Naive B cell (primary cell): ENCODE measurements at places on chromosomes 2 and 18. TPM values are rescaled to one million over a fixed set of nuclear protein-coding genes. Genes with fewer than 3 reads are reported as not detected.

- DNase-seq = no peak
Measured at GRCh38 chr2:194567661-194568017, 1089.4 kb upstream of the SLC39A10 start.

- DNase-seq = no peak
Measured at GRCh38 chr2:56707218-56707617, 523.4 kb downstream of the CCDC85A start.

DNA sequence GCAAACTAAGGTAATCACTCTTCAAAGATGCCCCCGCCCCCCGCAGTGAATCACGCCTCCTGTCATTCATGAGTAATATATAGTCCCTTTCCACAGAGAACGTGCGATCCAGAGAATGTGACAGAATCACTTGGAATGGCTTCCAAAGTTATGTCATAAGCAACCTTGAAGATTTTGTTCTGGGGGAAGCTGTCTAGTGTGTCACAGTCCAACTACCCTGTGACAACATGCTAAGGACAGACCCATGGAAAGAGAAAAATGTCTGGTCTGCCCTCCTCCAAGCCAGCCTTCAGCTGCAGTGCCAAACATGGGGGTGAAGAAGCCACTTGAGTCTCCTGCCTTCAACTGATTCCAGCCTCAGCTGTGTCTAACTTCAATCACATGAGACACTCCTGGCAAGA is 259.1 kb downstream of the SS18 start:
- DNase-seq = no peak

GRCh38 chr18:57771193-57771592 is 31.9 kb downstream of the ATP8B1 start:
- DNase-seq = no peak

DNA sequence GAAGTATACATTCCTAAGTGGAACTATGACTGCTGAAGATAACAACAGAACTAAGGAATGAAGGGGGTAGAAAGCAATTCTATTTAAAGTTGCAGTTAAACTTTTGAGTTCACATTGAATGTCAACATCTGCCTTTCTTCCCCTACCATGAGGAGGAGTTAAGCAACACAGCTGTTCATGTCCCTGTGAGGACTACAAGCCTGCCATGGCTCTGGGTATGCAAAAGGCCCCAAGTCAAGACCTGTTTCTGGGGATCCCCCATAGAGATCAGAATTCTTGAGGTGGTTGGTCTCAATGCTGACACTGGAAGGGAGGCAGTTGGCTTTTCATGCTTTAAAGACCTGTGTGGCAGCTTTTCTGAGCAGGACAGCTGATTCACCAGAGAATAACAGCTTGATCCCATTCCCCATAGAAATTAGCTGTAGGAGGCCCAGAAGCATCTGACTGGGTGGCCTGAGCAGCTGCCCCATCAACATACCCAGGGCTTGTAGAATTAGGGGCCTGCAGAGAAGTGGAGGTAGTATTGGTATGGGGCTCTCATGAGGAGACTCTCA is 131.0 kb downstream of the SETBP1 start:
- DNase-seq = no peak

DNA sequence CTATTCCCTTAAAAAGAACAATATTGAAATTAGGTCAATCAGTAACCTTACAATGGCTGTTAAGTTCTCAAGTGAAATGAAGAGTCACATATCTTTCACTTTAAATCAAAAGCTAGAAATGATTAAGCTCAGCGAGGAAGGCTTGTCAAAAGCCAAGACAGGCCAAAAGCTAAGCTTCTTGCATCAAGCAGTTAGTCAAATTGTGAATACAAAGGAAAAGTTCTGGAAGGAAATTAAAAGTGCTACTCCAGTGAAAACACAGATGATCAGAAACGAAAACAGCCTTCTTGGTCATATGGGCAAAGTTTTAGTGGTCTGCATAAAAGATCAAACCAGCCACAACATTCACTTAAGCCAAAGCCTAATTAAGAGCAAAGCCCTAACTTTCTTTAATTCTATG is 402.6 kb upstream of the ZEB2 start:
- no peak for DNase-seq

DNA sequence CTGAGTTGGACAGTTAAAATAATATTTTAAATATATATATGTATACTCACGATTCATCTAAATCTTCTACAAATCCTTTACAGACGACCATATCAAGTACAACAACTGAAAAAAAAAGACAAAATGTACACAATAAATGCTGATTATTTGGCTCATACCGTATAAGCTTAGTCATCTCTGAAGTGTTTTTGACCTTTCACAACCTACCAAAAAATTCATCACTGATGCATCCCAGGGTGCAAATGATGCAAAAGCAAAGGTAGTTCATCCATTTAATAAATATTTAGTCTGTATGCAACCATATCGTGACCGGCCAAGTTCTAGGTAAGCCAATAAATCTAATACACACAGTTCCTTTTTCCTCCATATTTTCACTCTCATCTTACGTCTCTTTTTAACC is 1.1 kb downstream of the TMX3 start:
- DNase-seq = no peak

GRCh38 chr2:160339726-160340125 is 139.7 kb upstream of the ITGB6 start:
- DNase-seq = no peak

DNA sequence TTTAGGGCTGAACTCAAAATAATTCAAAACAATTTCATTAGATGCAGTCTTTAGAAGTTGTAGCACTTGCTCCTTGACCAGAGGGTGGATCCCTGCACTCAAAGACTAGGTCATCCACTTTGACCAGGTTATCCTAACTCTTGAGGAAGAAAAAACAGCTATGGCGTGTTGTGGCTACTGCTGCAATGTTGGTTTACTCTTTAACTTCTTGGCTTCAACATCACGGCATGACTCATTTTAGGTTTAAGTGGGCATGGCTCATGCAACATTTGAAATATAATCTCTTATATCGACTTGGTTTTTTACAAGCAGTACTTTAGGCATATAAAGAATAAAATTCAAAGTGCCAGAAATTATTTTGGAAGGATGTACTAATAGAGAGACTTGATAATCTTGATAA is 35.4 kb downstream of the ANKRD29 start:
- no peak for DNase-seq

DNA sequence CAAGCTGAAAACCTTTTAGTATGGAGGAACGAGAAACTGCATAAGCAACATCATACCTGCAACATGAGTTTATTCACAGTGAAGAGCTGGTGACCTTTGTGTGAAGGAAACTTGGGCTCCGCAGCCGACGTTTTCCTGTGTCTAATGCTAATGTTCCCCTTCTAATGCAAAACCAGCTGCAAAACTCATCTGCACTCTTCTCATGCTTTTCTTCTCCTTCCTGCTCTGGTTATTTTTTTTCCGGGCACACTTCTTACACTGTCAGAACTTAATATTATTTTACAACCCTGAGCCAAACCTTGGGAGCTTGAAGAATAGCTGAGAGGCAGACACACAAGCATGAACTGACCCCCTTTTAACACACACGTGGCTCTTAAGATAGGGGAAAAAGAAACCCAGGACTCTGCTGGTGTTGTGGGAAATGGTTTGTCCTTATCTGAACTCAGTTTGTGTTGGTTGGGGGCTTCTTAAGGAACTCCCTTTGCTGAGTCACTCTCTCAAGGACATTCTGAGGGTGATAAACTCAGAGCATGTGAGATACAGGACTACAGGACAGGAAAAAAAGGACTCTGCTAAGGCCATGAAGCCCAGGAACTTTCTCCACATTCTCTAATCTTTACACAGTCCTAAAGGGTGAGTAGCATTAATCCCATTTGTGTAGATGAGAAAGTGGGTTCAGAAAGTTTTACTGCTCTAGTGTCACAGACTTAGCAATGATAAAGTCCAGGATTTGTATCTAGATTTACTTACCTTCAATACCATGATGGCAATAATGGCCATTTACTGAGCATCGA is 439.3 kb upstream of the TRIB2 start:
- no peak for DNase-seq

DNA sequence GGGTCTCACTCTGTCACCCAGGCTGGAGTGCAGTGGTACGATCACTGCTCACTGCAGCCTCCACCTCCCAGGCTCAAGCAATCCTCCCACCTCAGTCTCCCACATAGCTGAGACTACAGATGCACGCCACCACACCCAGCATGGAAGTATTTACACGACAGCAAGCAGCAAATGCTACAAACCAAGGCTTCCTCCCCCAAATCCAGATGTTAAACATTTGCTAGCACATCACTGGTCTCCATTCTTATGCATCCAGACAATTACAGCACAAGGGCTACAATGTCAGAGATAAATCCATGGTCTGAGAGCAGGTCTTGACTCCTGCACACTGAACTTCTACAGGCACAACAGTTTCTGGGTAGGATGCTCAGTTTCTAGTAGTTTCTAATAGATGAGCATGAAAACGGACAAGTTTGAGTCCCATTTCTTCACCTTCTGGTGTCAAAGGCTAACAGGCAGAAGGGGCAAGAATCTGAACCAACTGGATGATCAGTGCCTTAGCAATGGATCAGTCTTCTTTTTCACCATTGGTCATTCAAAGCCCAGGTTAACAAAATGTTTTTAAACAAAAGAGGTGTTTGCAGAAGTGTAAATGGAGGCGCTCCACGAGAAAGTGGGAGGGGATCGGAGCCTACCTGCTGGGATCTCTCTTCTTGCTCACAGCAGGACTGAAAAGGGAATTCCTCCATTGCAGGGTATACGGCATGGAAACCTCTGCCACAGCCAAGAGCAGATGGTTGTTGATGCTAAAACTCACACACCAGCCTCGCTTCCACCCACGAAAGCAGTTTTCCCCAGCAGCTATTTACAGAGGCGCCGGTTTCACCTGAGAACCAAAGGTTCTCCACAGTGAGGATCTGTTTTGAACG is 135.0 kb upstream of the ARL4C start:
- no peak for DNase-seq

- DNase-seq = no peak
Measured at GRCh38 chr2:15300624-15301573, 260.2 kb downstream of the NBAS start.

DNA sequence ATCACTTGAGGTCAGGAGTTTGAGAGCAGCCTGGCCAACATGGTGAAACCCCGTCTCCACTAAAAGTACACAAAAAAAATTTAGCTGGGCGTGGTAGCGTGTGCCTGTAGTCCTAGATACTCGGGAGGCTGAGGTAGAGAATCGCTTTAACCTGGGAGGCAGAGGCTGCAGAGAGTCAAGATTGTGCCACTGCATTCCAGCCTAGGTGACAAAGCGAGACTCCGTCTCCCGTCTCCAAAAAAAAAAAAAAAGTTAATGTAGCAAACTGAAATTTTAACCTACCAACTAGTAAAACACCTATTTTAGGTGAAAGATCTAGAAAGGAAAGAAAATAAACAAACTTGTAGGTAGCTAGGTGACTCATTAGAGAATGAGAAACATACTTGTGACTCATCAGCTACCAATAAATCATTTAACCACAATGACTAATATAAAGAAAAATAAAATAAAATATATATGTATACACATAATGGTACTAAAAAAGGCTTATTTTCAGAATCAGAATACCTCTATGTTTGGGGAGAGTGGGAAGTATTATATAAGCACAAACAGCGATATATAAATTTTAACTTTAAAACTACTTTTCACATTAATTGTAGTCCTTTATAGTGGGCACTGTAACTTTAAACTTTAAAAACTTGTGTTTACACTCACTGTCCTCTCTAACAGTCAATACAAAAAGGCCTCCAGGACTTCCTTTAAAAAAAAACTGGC is 36.6 kb downstream of the DARS1 start:
- DNase-seq = no peak

- no peak for DNase-seq
Measured at GRCh38 chr2:74578408-74578807, 23.9 kb downstream of the DOK1 start.

GRCh38 chr18:57087644-57088376 is 59.1 kb upstream of the BOD1L2 start:
- no peak for DNase-seq

- DNase-seq = no peak
Measured at GRCh38 chr18:45870419-45870818, 44.9 kb downstream of the SIGLEC15 start.

- DNase-seq = peak; percentile 1
Measured at GRCh38 chr18:74951165-74951760, 257.7 kb downstream of the PTGR3 start.

GRCh38 chr2:68414876-68415275 is 49.8 kb downstream of the PLEK start:
- no peak for DNase-seq

- no peak for DNase-seq
Measured at GRCh38 chr2:53575721-53576124, 191.9 kb upstream of the CHAC2 start.

DNA sequence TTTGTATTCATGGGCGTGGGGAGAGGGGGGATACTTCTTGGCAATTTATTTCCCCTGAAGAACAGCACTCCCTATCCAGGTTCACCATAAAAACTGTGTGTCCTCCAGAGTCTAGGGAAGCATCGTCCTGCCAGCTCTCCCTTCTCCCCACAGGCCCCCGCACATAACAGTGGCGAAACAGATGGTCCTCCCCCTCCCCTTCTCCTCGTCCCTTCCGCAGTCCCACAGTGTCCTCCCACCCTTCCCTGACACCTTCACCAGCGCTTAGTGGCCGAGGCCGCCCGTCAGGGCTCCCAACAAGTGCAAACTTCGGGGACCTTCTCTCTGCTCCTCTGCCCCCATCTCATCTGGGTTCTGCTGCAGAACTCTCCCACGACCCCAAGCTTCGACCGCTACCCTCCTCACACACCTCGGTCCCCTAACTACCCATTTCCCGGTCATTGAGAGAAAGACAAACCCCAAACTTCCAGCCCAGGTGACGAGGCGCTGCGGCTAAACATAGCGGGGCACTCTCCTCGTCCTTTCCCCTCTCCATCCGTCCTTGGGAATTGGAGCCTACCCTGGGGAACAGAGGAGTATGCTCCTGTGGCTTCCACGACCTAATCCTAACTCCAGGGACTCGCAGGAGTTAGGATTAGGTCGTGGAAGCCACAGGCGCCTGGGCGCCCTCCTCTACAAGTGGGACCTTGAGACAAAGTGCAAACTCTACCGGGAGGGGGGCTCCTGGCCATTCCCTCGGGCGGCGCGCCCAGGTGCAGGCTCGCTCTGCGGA is 971 bp downstream of the ZNF385B start:
- no peak for DNase-seq

- DNase-seq = peak; percentile 57
Measured at GRCh38 chr18:10482985-10483949, 28.8 kb downstream of the APCDD1 start.

GRCh38 chr2:122333932-122334331 is 578.5 kb downstream of the TSN start:
- no peak for DNase-seq

DNA sequence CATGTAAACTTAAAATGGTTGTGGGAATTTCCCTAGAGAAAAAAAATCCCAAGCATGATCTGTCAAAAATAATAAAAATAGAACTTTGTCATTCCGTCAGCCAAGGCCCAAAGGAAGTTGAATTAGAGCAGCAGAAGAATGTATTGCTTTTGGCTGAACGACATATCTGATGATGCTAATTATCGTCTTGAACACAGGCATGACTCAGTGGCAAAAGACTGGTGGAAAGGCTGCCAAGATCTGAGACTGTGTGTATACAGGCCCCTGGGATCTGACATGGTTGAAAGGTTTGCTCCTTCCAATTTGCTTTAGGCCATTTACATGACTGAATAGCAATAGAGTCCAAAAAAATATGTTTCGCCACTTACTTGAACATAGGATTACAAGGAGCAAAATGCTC is 1057.1 kb upstream of the CRIM1 start:
- no peak for DNase-seq

Gene MERTK
- 0.16 TPM for polyA plus RNA-seq

Gene NCOA1
- polyA plus RNA-seq = 21.3 TPM

Gene DSG4
- not detected for polyA plus RNA-seq

Gene ACKR3
- 2.0 TPM for polyA plus RNA-seq

Gene GPAT2
- polyA plus RNA-seq = 1.8 TPM

Gene DYNAP
- polyA plus RNA-seq = not detected

Gene SERPINB8
- 27.6 TPM for polyA plus RNA-seq

Gene ICA1L
- 4.8 TPM for polyA plus RNA-seq

Gene MLPH
- not detected for polyA plus RNA-seq

Gene ALPI
- not detected for polyA plus RNA-seq
